Stimulated activated naive CD4-positive, alpha-beta T cell (primary cell): ENCODE measurements at places on chromosomes 5 and 9.

- no peak for DNase-seq
These were observed 161.5 kb downstream of the HSD17B3 start for GRCh38 chr9:96140296-96141127.

DNA sequence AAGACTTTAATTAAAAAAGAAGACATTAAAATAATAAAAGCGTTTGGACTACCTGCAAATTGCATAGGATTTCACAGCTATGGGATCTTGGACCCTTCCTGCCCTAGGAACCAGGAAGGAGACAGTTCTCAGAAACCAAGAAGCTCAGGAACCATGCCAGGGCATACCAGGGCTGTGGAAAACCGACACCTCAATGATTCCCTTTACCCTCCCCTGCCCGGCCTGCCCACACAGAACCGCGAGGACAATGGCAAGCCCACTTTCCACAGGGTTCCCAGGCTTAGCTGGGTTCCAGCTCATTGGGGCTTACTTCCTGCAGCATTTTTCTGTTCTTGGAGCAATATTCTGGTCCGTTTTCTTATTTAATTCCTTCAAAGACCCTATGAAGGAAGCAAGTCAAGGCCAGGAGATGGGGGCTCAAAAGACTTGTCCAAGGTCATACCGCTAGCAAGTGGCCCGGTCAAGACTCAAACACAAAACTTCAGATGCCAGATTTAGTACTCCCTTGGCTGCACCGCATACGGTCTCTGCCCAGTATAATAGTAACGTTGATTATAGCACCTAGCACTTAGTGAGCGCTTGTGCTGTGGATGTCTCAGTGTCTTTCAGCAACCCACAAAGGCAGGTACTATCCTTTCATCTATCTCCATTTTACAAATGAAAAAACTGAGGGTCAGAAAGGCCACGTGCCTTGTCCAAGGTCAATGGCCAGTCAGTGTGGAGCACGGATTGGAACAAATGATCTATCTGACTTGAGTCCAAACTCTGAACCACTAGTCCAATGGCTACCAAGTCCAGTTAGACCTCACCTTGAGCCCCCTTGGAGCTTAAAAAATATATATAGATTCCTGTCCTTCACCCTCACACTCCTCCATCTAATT lies 6.8 kb downstream of the FAT2 start:
- no peak for DNase-seq

DNA sequence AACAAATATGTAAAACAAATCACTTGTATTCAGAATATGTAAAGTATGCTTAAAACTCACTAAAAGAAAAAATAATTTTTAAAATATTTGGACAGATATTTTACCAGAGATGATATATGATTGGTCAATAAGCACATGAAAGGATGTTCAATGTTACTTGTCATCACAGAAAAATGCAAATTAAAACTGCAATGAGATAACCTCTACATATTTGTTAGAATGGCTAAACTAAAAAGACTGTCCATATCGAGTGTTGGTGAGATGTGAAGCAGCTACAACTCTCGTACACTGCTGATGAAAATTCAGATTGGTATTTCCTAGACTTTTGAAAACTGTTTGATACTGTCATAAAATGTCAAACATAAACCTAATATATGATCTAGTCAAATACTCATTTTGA lies 685.1 kb downstream of the DTWD2 start:
- DNase-seq, result no peak

- DNase-seq, result no peak
These were observed 251.9 kb downstream of the BNC2 start for GRCh38 chr9:16618524-16618923.

DNA sequence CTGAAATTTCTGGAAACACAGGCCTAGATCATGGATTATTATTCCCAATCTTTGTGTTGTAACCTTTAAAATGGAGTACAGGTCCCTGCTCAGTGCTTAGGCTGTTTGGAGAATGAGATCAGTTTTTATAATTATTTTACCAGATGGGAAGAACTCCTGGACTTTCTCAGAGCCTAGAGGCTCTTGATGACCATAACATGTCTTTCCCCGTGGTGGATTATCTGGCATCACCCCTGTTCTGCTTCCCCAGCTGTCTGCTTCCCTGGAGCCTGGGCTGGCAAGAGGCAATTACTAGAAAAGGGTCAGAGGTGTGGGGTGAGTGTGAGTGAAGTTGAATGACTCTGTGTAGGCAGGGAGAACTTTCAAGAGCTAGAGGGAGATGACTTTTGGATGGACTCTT lies 143.0 kb downstream of the CARTPT start:
- DNase-seq, result no peak

DNA sequence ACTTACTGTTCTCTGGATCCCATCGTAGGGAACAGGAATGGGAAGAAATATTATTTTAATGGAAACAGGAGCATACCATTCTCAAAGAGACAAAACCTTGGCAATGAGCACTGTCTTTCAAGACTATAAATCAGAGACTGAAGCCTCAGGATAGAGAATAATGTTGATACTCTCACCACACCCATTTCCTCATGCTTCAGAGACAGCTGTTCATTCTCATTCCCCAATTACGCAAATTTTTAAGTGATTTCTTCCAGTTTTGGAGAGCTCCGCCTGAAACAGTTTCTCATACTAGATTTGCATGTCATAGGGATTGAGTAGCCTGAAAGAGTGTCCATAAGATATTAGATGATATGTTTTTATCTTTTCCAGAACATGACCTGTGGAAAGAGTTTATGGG lies 290.5 kb upstream of the RASA1 start:
- DNase-seq, result no peak

DNA sequence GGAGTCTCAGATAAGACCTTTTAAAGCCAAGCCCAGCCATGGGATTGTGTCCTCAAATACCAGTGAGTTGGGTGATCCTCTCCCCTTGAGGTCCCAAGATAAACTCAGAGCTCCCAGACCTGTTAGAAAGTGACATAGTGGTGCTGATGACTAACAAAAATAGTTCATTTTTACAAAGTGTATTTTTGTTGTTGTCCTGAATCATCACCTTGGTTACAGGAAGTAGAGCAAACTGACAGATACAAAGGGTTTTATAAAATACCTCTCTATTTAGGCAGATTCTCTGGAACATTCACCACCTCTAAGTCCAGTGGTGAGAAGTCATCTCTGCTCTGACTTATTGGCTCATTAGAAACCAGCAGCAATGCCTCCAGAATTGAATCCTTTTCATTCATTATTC lies 259.3 kb downstream of the CEMIP2 start:
- DNase-seq, result no peak

- DNase-seq, result no peak
These were observed 2329.5 kb downstream of the MAT2B start for GRCh38 chr5:165834891-165835290.

- no peak for DNase-seq
These were observed 31.7 kb upstream of the NFIB start for GRCh38 chr9:14345354-14346230.

DNA sequence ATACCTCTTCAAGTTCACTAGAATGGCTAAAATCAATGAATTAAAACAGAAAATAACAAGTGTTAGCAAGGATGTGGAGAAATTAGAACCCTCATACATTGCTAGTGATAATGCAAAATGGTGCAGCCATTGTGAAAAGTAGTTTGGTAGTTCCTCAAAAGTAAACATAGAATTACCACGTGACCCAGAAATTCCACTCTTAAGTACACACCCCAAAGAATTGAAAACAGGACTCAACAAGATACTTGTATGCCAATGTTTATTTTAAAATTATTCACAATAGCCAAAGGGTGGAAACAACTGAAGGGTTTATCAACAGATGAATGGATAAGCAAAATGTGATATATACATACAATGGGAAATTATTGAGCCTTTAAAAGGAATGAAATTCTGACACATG lies 70.3 kb downstream of the BARX1 start:
- no peak for DNase-seq

DNA sequence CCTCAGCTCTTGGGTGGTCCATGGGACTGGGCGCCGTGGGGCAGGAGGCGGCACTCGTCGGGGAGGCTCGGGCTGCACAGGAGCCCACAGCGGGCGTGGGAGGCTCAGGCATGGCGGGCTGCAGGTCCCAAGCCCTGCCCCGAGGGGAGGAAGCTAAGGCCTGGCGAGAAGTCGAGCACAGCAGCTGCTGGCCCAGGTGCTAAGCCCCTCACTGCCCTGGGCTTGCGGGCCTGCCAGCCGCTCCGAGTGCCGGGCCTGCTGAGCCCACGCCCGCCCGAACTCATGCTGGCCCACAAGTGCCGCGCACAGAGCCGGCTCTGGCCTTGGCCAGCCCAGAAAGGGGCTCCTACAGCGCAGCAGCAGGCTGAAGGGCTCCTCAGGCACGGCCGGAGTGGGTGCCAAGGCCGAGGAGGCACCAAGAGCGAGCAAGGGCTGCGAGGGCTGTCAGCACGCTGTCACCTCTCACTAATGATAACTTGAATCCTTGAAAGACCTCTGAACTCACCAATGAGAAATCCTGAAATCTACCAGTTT lies 1506.8 kb upstream of the WWC1 start:
- no peak for DNase-seq

DNA sequence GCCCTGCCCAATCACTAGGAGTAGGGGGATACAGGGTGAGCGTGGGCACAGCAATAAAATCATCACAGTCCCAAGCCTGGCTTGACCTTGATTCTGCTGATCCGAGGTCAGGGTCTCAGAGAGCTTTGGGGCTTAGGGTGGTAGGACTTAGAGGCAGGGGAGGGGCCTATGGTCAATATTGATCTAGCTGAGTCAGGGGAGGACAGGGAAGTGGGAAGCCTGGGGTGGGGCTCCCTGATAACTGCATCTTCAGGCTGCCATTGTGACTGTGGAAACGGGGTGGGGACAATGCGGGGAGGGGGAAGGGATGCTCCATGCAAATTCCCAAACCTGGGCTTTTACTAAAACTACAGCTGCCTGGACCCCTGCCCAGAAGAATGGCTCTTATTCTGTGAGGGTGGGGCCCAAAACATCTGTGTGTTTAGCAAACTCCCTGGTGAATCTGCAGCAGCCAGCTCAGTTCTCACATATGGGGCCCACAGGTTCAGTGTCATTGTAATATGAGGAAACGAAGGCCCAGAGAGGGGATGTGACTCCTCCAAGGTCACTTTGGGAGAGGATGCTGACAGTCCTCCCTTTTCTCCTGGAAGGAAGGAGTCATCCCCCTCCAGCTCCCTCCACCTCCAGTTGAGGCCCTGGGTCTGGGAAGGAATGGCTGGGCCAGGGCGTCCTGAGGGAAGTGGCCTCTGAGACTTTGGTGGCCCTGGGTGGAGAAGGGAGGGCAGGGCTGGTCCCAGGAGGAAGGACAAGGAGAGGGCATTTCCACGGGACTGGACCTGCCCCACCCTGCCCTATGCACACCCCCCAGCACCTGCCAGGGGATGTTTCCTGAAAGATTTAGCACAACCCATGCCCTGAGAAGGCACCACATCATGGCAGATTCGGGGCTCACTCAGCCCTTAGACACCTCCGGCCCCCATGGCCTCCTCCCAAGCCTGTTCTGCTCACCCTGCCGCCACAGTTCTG lies 26.4 kb downstream of the SLC6A7 start:
- DNase-seq, result no peak
